Left cardiac atrium (tissue), 4 donors: ENCODE measurements at places on chromosomes 11 and 22. TPM values are rescaled to one million over a fixed set of nuclear protein-coding genes. Genes with fewer than 3 reads are reported as not detected.

DNA sequence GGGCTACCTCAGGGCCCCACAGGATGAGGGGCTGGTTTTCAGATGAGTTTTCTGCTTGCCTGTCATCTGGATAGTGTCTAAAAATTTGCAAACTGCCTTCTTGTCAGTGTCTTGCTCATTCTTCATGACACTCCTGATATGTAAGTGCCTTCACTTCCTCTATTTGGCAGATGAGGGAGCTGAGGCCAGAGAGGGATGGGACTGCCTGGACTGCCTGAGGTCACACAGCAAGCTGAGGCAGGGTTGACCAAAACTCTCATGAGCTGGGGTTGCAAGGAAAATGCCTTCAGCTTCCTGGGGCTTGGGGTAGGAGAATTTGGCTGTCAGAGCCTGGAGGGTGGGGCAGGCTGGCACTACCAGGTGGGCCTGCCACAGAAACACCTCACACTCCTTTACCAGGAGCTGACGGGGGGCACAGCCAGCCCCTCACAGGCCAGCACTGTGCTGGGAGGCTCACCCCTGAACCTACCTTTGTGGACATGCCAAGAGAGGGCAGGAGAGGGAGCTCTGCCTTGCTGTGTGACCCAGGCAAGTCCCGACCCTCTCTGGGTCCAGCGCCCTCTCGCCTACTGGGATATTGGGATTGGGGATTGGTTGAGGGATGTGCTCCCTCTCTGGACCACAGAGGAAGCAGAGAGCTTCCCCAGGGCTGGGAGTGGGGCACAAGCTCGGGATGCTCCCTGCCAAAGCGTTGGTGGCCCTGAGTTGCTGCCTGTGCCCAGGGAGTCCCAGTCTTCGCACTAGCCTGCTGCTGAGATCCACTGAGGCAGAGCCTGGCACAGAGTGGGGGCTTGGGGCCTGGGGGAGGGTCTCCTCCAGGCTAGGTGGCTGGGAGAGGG, 1.9 kb upstream of the P2RY6 start:
- no peak for DNase-seq

DNA sequence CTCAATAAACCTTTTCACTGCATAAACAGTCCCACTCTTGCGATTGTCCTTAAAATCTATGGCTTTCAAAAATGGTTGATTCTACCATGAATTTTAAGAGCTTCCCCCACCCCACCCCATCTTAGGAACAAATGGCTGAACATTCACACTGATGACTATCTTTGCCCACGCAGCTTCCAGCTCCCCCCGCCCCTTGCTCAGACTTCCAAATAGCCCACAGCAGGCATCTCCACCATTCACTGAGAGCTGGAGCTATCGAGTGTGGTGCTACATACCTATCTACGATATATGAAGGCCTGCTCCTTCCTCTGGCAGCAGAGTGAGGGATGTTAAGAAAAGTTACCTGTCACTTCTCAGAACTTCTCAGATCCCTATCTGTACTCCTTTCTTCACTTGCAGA, 26.7 kb downstream of the EIF3F start:
- no peak for DNase-seq

DNA sequence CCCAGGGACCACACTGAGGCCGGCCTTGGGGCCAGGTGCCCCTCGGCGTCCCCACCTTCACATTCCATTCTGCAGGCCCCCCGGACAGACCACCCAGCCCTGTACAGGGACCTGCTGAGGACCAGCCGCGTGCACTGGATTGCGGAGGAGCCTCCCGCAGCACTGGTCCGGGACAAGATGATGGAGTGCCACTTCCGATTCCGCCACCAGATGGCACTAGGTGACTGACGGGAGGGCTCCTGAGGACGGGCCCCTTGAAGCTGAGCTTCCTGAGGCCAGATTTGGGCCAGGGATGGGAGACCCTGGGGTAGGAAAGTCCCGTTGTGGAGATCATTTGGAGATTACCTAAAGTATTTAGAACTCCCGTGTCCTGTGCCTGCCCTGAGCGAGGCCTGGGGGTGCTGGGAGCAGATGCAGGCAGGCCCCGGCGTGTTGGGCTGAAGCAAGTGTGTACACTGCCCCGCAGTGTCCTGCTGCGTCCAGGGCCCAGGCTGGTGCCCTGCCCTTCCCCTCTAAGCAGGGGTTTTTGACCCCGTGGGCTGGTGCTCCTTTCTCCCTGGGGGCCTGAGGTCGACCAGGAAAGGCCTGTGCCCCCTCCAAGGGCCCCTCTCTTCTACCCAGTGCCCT, 20.0 kb downstream of the TRMU start:
- DNase-seq = peak; percentile 75

GRCh38 chr11:76724171-76724768, 53.7 kb upstream of the LRRC32 start:
- DNase-seq = no peak

DNA sequence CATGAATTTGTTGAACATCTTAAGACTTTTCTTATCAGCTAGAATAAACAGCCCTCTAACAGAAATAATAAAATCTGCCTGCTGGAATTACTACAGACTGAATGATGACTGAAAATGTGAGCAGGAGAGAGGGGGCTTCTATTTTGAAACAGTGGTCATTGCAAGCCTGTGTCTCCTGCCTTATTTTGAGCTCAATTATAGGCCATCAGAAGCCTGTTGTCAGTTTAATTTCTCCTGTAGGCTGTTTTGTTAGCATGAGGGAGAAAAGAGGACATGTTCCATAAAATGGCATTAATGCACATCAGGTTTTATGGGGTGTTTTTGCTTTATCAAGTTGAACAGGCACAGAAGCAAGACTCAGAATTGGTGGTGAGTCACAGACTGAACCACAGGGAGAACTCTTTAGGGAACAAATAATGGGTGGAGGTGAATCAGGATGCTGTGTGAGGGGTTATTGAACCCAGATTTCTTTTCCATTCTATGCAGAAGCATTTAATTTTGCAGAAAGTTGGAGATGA, 129.1 kb downstream of the PARVA start:
- no peak for DNase-seq

- DNase-seq = no peak
These were observed 26.7 kb downstream of the CARS1 start for GRCh38 chr11:3030289-3031070.

- DNase-seq = no peak
These were observed 1404.2 kb downstream of the BRD1 start for GRCh38 chr22:48423481-48423911.

DNA sequence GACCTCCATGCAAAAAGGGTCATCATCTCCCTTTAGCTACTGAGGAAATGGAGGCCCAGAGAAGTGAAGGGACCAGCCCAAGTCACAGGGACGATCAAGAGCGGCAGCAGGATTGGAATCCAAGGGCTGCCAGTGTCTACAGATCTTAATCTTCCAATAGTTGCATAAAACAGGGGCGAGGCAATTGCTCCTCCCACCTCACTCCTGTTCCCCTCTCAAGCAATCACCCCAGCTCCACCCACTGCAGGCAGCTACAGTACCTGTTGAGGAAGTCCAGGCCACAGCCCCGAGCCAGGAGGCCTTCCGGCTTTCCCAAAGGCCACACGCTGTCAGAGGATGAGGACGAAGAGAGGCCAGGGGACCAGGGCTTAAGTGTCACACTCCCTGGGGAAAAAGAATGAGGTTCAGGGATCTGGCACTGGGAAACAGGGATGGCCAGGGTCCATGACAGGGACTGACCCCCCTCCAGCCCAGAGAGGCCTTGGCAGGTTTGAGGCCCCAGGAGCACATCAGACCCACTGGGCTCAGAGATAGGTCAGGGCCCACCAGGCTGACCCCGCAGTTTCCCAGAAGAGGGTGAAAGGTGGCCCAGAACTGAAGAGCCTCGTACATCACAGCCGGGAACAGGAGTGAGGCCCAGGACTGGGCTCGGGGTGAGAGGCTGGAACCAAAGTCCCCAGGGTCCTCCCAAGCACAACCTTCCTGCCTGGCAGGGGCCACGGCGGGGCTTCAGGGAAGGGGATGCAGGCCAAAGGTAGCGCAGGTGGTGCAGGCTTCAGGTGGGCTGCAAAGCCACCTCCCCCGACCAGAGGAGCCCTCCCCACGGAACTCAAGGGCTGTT, 16.4 kb upstream of the MFNG start:
- DNase-seq = no peak

GRCh38 chr11:8415195-8415594, 151.5 kb upstream of the LMO1 start:
- no peak for DNase-seq

DNA sequence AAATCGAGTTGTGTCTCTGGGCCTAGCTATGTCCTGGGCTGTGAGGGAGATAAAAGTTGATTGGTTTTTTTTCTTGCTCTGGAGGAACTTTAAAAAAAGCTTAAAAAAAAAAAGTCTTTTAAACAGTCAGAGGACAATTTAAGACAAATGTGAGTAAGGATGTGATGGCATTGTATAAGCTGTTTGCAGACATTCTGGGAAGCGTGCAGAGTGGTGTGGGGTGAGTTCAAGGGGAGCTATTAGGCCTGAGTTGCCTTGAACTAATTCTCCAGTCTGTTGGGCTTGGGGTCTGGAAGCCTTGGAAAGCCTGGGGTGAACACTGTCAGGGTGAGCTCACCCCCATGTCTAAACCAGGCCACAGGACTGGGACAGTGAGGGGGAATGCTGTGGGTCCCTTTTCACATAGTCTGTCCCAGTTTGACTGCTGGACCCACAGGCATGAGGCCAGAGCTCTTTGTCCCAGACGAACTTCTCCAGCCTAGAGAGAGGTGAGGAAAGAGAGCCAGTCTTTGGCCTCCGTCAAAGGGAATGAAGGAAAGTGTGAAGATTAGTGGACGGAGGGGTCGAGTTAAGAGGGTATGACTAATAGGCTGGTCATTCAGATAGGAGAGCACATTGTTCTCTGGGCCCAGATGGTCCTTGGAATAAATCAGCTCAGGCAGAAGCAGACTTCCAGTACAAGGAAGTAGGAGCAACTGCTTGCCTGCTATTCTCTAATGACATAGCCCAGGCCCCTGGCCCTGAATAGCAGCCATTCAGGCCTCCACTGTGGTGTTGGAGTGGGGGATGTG, 76.4 kb upstream of the NNMT start:
- DNase-seq = peak; percentile 59

GRCh38 chr11:65545853-65546216, 12.3 kb downstream of the LTBP3 start:
- DNase-seq = no peak

OR52B6 gene
- total RNA-seq = not detected

TMEM126B gene
- total RNA-seq = 48.4 TPM

VSIG10L2 gene
- 0.56 TPM for total RNA-seq

DDTL gene
- total RNA-seq = 1.3 TPM
